ENCODE measurements at places on chromosomes 16 and 17.
A peak's percentile ranks its signal among the peaks of the same experiment; 100 is the strongest.

- no peak for ATAC-seq
- H3K4me3 ChIP-seq = no peak overlapping the region
- H3K4me1 ChIP-seq = no peaks in the 10 kb centered on the region
Measured at GRCh38 chr17:36849871-36850348, 87.4 kb upstream of the LHX1 start.

DNA sequence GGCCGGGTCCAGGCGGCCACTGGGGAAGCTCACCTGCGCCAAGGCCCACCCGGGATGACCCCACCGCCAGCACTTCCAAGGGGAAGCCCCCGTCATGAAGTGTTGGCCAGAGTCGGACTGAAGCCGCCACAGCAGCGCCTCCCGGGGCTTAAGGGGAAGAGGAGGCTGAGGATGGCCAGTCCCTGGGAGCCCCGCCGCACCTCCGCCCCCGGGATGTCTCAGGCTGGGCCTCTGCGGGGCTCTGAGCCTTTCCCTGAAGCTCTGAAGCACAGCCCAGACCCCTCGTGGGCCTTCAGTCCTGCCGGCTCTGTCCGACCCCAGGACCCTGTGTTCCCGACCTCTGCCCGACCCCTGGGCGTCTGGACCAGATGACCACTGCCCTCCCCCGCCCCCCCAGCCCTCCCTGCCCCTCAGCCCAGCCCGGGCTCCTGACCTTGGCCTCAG, 42.8 kb upstream of the ACSF3 start:
- H3K4me3 ChIP-seq = no peak overlapping the region
- no peaks in the 10 kb centered on the region for H3K36me3 ChIP-seq
- peaks cover 98% of the 10 kb centered on the region for H3K27me3 ChIP-seq
- no peaks in the 10 kb centered on the region for H3K4me1 ChIP-seq
- no peak overlapping the region for H3K27ac ChIP-seq
- ATAC-seq = no peak

DNA sequence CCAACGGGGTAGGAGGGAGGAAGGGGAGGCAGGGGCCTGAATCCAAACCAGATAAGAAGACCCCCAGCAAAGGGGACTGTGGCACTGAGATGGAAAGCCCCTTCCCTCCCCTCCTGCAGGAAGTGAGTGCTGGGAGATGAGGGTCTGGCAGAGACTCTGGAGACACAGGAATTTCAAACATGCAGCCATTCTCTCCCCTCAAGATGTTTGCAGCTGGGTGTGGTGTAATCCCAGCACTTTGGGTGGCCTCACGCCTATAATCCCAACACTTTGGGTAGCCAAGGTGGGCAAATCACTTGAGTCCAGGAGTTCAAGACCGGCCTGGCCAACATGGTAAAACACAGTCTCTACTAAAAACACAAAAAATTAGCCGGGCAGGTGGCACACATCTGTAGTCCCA, 33.9 kb upstream of the FAAP100 start:
- ATAC-seq = no peak
- no peak overlapping the region for H3K27ac ChIP-seq
- no peaks in the 10 kb centered on the region for H3K4me1 ChIP-seq
- H3K36me3 ChIP-seq = peaks cover 97% of the 10 kb centered on the region
- H3K4me3 ChIP-seq = no peak overlapping the region
- no peaks in the 10 kb centered on the region for H3K27me3 ChIP-seq

GRCh38 chr17:76274112-76274956, 9.2 kb downstream of the UBALD2 start:
- no peak overlapping the region for H3K27ac ChIP-seq
- H3K4me1 ChIP-seq = peaks cover 21% of the 10 kb centered on the region
- H3K27me3 ChIP-seq = no peaks in the 10 kb centered on the region
- H3K4me3 ChIP-seq = no peak overlapping the region

DNA sequence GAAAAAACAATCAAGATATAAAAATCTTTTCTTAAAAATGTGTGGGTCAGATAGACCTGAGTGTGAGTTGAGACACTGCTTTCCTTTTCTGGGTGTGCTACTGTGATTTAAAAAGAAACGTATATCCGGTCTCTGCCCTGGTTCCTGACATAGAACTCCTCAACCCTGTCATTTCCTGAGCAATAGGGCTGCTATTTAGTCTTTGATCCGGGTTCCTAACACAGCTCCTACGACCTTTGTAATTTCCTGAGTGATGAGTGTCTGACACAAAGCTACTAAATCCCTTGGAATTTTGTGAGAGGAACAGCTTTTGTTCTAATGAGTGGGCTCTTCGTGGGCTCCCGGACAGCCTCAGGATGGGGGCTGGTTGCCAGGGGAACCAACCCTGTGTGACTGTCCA, 93.9 kb upstream of the FA2H start:
- no peak overlapping the region for H3K27ac ChIP-seq
- no peak overlapping the region for H3K4me3 ChIP-seq
- H3K4me1 ChIP-seq = no peaks in the 10 kb centered on the region
- no peaks in the 10 kb centered on the region for H3K27me3 ChIP-seq
- H3K36me3 ChIP-seq = peaks cover 18% of the 10 kb centered on the region

DNA sequence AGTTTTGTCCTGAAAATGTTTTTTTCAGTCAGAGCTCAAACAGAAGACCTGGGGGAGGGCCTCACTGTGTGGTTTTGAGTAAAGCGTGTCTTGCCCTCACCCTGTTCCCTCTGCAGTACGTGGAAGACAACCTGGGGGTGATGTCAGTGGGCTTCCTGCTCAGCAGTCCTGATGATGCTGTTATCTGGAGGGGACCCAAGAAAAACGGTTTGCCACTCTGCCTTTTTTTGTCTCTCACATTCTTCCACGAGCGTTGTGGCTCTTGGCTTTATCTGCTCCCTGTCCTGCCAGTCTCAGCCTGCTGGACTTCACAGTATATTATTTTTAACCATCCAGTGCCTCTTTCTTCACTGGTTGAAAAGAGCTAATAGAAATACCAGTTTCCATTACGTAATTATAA, 12.9 kb downstream of the NUBP1 start:
- H3K27me3 ChIP-seq = no peaks in the 10 kb centered on the region
- H3K27ac ChIP-seq = no peak overlapping the region
- H3K4me3 ChIP-seq = no peak overlapping the region

DNA sequence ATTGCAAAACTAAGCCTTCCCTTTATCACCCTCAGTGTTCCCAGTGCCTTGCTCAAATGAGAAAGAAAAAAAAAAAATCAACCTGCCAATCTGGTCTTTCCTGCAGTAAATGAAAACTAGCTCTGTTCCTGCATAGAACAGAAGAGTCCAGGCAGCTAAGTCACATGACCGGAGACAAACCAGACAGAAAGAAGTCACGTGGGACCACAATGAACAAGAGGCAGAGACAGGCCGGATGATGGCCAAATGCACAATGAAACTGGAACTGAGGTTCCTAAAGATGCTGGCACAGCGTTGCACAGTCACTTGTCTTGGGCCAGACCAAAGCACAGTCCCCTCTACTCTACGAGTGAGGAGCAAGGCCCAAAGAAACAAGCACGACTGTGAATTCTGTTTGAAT, 172.5 kb downstream of the GRIN2A start:
- H3K27me3 ChIP-seq = no peaks in the 10 kb centered on the region
- ATAC-seq = no peak
- no peaks in the 10 kb centered on the region for H3K36me3 ChIP-seq
- no peak overlapping the region for H3K4me3 ChIP-seq
- no peak overlapping the region for H3K27ac ChIP-seq

- peak; percentile 92 for ATAC-seq
- no peaks in the 10 kb centered on the region for H3K36me3 ChIP-seq
- peaks cover 12% of the 10 kb centered on the region for H3K27me3 ChIP-seq
- peak within 1 kb of the TSS; percentile 41 for H3K4me3 ChIP-seq
Measured at GRCh38 chr17:75087558-75088453, at the start of gene SLC16A5. TSS of gene SLC16A5 (plus strand) at chr17:75087954. CDS start at chr17:75093637, 5,683 bp downstream.

- H3K27me3 ChIP-seq = no peaks in the 10 kb centered on the region
- no peak overlapping the region for H3K4me3 ChIP-seq
Measured at GRCh38 chr17:65956814-65957213, 235.1 kb downstream of the CEP112 start.

- no peak overlapping the region for H3K4me3 ChIP-seq
- H3K27me3 ChIP-seq = no peaks in the 10 kb centered on the region
- no peaks in the 10 kb centered on the region for H3K4me1 ChIP-seq
- no peaks in the 10 kb centered on the region for H3K36me3 ChIP-seq
Measured at GRCh38 chr16:73054125-73054484, 6.2 kb upstream of the ZFHX3 start.

- H3K27me3 ChIP-seq = no peaks in the 10 kb centered on the region
- no peak overlapping the region for H3K27ac ChIP-seq
- H3K4me1 ChIP-seq = no peaks in the 10 kb centered on the region
- no peak for ATAC-seq
- no peaks in the 10 kb centered on the region for H3K36me3 ChIP-seq
Measured at GRCh38 chr16:87143661-87144121, 173.5 kb downstream of the C16orf95 start.

DNA sequence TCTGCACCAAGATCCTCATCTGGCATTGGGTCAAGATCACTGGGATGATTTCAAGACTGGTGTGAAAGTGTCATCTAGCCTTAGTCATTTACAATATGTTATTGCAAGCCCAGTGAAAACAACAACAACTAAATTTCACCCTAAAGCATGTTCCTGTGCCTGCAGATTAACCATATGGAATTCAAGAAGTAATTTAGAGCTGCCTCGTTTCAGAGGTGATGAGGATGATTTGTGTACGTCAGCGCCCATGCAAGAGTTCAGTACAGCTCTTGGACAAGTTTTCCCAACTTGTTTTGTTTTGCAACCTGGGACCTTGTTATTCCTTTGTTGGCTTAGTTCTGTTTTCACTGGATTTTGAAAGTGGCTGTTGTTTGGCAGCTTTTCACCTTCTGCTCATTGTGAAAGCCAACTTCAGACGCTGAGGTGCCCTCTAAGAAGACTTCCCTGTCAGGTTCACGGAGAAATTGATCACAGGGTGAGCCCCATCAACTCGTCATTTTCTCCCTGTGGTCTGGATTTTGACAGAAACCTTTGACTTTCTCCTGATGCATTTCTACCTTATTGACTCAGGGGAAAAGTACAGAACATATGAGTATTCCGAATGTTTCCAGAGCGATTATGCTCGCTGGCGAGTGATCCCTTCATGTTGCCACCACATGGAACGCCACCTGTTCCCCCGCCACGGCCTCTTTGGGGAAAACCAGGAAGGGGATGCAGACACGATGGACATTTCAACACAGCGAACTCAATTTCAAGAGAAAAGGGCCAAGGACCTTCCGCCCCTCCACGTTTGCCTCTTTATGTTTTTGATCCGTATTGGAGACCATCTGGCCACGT, 85.6 kb downstream of the FOXL1 start:
- H3K27me3 ChIP-seq = peaks cover 75% of the 10 kb centered on the region
- no peaks in the 10 kb centered on the region for H3K4me1 ChIP-seq
- ATAC-seq = no peak
- H3K36me3 ChIP-seq = no peaks in the 10 kb centered on the region
- H3K27ac ChIP-seq = no peak overlapping the region
- H3K4me3 ChIP-seq = no peak overlapping the region

DNA sequence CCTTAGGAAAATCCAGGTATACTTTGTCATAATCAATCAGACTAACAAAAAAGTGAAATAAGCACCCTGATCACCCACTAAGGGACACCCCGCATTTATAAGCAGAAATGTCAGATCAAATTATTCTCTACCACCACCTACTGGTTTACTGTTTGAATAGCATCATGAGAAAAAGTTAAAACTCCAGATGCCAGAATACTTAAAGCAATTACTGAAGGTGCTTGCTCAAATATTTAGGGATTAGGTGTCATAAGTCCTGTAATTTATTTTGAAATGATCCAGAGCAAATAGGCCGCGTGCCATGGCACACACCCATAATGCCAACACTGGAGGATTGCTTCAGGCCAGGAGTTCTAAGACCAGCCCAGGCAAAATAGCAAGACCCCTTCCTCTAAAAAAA, 2.3 kb downstream of the TOP2A start:
- ATAC-seq = no peak
- peaks cover 5% of the 10 kb centered on the region for H3K27me3 ChIP-seq
- no peaks in the 10 kb centered on the region for H3K36me3 ChIP-seq
- no peak overlapping the region for H3K27ac ChIP-seq

- no peak overlapping the region for H3K4me3 ChIP-seq
- no peaks in the 10 kb centered on the region for H3K36me3 ChIP-seq
- no peaks in the 10 kb centered on the region for H3K27me3 ChIP-seq
Measured at GRCh38 chr16:64238571-64238970, 883.3 kb downstream of the CDH11 start.

DNA sequence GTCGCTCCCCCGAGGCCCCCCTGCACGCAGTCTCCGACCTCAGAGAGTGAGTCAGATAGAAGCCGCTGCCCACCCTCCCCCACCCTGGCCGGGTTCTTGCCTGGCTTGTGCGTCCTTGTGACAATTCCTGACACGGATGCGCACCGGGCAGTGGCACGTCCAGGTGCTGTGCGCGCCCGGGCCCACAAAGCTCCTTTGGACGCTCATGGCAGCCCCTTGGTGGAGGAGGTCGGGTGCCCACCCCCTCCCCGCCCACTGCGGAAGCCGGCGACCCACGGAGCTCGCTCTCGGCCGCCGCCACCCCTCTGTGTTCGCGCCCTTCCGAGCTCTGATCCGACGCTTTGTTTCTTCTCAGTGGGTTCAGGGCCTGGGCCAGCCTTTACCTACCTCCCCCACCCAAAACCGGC, 662 bp upstream of the TUBB3 start:
- H3K36me3 ChIP-seq = no peaks in the 10 kb centered on the region
- H3K4me3 ChIP-seq = peak overlapping the region; percentile 59
- H3K27me3 ChIP-seq = peaks cover 95% of the 10 kb centered on the region

- no peak overlapping the region for H3K4me3 ChIP-seq
- H3K27ac ChIP-seq = peak overlapping the region; percentile 41
- H3K36me3 ChIP-seq = peaks cover 70% of the 10 kb centered on the region
- H3K27me3 ChIP-seq = no peaks in the 10 kb centered on the region
- ATAC-seq = peak; percentile 45
- peaks cover 17% of the 10 kb centered on the region for H3K4me1 ChIP-seq
Measured at GRCh38 chr16:48542020-48542473, 67.9 kb downstream of the N4BP1 start.

DNA sequence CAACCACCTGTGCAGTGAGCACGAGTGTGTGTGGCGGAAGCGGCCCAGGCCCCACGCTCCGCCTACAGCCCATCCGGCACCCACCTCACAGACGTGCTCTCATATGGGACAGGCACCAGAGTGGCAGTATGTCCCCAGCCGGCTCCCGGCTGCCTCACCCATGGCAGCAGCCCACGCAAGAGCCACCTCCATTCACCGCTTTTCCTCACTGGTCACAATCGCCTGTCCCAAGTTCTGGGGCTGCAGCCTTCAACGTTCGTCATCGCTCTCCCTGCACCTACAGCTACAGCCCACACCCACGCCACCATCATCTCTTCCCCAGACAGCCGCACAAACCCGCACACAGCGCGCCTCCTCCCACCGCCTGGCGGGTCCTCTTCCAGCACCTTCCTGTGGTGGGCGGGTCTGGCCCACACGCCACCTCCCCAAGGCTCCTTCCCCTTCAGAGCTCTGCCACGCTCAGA, 17.5 kb upstream of the TRAP1 start:
- H3K27me3 ChIP-seq = no peaks in the 10 kb centered on the region
- ATAC-seq = no peak
- no peaks in the 10 kb centered on the region for H3K36me3 ChIP-seq

GRCh38 chr17:10612957-10613744, 44.0 kb downstream of the MYH3 start:
- no peaks in the 10 kb centered on the region for H3K4me1 ChIP-seq
- no peaks in the 10 kb centered on the region for H3K36me3 ChIP-seq
- no peak for ATAC-seq
- H3K4me3 ChIP-seq = no peak overlapping the region
- no peak overlapping the region for H3K27ac ChIP-seq

Measured in gastroesophageal sphincter (tissue), 4 donors.